ENCODE measurements at places on chromosomes 16 and 17. TPM values are rescaled to one million over a fixed set of nuclear protein-coding genes. Genes with fewer than 3 reads are reported as not detected.

Gene CHP2
- total RNA-seq = not detected

DNA sequence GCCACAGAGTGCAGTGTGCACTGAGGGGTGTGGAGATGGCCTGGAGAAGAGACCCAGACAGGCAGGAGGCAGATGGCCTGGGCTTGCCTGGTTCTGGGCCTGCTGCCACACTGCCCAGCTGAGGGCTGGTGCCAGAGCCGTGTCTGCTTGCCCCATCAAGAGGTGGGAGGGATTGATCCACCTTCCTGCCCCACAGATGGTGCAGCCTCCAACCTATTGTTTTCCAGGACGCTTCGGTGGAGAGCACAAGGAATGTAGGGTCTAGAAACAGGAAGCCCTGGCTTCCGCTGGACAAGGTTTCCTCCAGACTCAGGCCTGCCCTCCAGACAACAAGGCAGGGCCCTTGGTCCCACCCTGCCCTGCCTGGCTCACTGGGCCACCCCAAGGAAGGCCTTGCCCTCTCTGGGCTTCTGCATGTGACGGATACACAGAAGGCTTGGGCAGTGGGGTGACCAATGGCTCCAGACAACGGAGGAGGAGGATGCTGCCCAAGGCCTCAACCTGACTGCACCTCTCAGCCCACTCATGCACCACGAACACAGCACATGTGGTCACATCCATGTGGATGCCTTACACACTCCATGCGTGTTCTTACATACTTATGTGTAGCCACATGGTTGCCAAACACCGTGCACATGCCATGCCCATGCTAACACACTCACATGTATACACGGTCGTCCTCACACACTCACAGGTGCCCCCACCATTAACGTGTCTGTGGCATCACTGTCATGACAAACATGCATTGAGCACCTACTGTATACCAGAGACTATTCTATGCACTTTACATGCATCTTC is 6.5 kb upstream of the CDH5 start:
- DNase-seq = peak; percentile 34

Gene CSH2
- total RNA-seq = not detected

GRCh38 chr16:20868890-20869289 is 31.3 kb downstream of the DCUN1D3 start:
- peak; percentile 83 for DNase-seq

- peak; percentile 93 for DNase-seq
Measured at GRCh38 chr17:76103274-76104139, at the start of gene EXOC7. Gene EXOC7, minus strand, starts transcription at chr17:76103787. Its CDS starts 95 bp downstream, at chr17:76103692.

- DNase-seq = no peak
Measured at GRCh38 chr16:14133907-14134306, 62.8 kb downstream of the MRTFB start.

- DNase-seq = no peak
Measured at GRCh38 chr16:85734311-85735017, 16.4 kb downstream of the C16orf74 start.

DNA sequence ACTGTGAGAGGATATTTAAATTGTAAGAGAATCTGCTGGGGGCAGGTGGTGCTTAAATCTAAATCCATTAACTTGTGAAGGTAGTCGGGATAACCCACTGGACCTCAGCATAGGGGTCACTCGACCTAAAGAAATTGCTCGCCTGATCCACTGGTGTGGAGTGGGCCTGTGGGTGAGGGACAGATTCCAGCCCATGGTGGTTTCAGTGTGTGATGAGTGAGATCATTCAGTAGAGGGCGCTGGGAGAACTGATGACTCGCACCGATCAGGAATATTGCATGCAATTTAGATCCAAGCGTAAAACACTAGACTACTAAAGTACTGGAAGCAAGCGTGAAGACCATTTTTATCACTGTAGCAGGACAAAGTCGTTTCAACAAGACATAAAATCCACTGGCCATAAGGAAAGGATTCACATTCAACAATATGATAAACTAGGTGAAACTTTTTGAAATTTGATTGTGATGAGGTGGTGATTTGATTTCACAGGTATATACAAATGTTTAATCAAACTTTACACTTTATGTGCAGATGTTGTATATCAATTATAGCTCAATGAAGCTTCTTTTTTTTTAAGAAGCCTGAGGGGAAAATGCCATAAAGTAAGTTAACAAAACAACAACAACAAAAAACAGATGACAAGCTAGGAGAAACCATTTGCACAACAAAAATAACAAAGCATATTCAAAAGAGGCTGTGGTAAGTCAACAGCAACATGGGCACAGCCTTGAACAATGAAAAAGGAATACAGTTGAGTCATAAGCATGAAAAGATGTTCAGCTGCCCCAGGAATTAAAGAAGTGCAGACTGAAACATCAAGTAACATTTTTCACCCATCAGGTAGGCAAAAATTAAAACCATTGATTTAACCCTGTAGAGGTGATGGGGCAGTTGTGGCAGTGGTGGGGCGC is 7.5 kb upstream of the TMEM170A start:
- peak; percentile 74 for DNase-seq

GRCh38 chr17:34798581-34798980 is 162.7 kb downstream of the CCT6B start:
- no peak for DNase-seq

- no peak for DNase-seq
Measured at GRCh38 chr16:81651758-81652718, 127.1 kb upstream of the PLCG2 start.

GRCh38 chr17:42700586-42701289 is 18.4 kb downstream of the CNTNAP1 start:
- DNase-seq = no peak

Data from MCF 10A (cell line).